SW 1271 (cell line): ENCODE measurements at places on chromosomes 5 and 9.

- no peak for DNase-seq
Observed at GRCh38 chr5:129460672-129460935, 506 bp downstream of the ADAMTS19 start.

GRCh38 chr9:13532407-13532806, 252.9 kb upstream of the MPDZ start:
- DNase-seq, result no peak

- DNase-seq, result no peak
Observed at GRCh38 chr5:17944046-17944445, 309.8 kb downstream of the TAF11L14 start.

DNA sequence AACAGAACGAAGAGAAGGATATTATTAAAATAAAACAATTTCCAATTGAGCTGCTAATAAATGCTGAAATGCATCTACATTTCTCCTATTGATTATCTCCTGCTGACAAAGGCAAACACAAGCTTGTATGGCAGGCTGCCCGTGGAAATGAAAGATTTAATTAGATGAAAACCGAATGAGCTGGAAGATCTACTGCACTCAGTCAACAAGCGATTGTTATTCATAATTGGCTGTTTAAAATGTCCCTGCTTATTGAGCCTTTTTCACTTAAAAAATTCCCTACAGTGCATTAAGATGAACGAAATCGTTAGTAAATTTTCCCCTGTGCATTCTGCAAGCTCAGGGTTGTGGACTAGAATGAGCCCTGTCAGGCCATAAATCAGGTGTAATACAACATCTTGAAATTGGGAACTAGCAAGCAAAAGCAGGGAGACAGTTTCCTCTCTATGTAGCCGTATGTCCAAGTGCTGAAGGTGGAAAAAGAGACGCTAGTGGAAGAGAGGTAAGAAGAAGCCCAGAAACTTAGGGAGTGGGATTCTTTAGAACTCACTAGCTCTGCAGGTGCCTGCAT, 28.5 kb upstream of the KIF4B start:
- no peak for DNase-seq
